NCI-H1092 treated with DMSO at 0.1 percent for 48 hours (cell line): ENCODE measurements at places on chromosomes 4 and X.

DNA sequence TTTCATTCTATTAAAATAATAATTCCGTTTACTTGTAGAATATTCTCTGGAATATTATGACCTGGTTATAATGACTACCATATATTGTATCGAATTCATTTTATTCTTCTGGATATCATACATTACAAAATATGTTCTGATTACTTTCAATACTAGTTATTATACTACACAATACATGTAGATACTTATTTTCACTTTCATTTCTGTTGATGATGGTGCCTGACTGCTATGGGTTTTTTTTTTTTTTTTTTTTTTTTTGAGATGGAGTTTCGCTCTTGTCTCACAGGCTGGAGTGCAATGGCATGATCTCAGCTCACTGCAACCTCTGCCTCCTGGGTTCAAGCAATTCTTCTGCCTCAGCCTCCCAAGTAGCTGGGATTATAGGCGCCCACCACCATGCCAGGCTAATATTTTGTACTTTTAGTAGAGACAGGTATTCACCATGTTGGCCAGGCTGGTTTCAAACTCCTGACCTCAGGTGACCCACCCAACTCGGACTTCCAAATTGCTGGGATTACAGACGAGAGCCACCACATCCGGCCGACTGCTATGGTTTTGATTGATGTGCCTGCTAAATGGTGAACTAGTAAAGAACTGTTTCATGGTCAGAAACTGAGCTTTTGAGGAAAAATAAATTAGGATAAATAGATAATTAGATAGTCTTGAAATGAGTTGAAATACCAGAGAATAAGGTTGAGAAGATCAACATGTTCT is 39.5 kb downstream of the PCDH10 start:
- no peak for DNase-seq

DNA sequence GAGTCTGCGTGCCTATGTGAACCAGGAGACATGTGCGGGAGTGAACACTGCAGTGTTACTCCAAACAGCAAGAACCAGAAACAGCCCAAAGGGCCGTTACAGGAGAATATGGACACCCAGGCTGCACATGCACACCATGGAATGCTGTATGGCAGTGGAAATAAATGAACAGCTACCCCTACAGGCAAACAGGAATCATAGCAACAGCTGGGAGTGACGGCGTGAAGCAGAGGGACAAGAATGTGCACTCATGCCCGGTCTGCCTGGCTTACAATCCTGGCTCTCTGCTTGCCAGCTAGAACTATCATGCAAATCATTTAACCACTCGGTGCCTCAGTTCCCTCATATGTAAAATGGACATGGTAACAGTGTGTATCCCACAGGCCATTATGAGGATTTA is 16.6 kb downstream of the GPKOW start:
- peak; percentile 5 for DNase-seq

DNA sequence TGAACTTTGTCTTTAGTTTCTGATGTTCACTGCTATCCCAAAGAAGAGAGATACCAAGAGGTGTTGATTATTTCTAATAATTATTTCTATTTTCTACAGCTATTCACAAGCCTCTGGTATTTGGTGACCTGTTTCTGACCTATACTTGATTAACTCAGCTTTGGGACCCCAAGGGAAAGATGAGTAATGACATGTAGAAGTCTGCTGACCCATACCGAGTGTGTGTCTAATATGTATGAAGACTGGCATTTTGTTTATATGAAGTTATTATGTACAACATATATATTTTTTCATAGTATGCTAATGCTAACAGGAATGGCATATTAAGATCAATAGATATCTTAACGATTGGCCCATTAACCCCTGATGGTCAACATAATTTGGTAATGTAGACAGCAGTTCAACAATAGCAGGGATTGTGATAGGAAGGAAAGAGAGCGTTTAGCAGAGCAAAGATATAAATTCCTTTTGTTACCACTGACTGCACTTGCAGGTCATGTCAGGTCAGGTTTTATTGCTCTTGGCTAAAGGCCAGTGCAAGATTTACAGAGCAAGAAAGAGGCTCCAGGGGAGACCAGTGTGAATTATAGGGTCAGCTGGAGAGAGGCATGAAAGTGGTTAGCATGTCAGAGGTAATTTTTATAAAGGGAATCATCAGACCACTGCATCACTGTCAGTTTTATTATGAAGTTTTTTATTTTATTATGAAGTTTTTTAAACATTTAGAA is 94.7 kb upstream of the DIPK2B start:
- peak; percentile 3 for DNase-seq

DNA sequence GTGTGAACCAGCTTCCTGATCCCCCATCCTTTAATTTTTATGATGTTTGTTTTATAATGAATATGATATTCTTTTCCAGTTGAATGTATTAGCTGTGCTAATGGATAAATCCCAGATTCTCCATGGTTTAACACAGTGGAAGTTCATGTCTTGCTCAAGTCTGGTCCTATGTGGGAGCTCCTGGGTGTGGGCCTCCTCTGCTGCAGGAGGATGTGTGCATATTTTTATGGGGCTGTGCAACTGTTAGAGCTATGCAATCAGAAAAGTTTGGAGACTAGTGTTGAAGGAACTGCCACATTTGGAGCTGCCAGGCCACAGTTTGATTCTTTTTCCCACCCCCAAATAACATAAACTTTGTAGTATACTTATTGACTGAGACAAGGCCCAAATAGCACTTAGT is 24.8 kb downstream of the MGST2 start:
- DNase-seq, result no peak

DNA sequence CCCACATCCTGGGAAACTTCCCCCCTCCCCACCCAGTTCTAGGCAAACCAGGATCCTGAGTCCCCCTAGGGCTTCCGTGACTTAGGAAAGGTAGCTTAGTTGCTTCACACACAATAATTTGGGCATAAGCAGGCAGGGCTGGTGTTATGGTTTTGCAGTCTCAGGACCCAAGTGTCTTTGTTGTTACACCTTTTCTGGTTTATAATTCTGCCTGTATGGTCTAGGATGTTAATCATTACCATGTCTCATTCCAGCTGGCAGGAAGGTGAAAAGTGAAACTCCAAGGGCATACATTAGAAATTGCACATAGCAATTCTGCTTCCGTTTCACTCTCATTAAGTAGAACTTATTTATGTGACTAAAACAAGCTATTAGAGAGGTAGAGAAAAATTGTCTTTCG is 16.8 kb downstream of the UGT8 start:
- DNase-seq, result no peak

DNA sequence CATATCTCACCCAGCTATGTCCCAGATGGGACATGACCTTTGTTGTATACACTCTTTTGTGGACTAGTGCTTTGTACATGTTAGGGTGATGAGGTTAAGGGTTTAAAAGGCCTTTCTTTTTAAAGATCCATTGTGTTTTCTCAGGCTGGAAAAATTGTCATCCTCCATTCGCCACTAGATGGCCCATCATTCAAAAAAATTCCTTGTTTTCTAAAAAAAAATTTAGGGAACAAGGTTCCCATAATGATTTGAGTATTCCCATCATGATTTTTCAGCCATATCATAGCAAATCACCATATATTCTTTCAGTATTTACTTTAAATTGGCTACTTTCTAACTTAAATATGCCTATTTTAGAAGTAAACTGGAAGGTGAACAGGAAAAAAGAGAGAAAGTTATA is 91.9 kb upstream of the TMEM164 start:
- DNase-seq, result peak; percentile 16

DNA sequence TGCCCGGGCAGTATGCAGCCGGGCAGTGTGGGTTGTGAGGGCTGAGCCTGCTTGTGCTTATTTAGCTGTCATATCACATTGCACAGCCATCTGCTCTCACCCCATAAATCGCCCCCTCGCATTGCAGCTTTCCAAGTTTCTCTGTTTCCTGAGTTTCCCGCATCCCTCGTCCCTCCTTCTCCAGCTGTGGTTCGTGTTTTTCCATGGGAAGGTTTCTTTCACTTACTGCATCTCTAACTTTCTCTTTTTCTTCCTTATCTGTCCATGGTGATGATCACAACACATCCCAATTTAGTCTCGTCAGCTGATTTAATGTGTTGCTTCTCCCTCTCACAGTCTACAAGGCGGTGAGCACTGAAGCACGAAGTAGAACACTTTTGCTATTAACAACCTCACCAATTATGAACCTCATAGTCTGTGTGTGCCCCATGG is 118.1 kb downstream of the ENPP6 start:
- DNase-seq, result peak; percentile 13

- no peak for DNase-seq
Measured at GRCh38 chrX:2692221-2693112, 1.4 kb downstream of the CD99 start.

DNA sequence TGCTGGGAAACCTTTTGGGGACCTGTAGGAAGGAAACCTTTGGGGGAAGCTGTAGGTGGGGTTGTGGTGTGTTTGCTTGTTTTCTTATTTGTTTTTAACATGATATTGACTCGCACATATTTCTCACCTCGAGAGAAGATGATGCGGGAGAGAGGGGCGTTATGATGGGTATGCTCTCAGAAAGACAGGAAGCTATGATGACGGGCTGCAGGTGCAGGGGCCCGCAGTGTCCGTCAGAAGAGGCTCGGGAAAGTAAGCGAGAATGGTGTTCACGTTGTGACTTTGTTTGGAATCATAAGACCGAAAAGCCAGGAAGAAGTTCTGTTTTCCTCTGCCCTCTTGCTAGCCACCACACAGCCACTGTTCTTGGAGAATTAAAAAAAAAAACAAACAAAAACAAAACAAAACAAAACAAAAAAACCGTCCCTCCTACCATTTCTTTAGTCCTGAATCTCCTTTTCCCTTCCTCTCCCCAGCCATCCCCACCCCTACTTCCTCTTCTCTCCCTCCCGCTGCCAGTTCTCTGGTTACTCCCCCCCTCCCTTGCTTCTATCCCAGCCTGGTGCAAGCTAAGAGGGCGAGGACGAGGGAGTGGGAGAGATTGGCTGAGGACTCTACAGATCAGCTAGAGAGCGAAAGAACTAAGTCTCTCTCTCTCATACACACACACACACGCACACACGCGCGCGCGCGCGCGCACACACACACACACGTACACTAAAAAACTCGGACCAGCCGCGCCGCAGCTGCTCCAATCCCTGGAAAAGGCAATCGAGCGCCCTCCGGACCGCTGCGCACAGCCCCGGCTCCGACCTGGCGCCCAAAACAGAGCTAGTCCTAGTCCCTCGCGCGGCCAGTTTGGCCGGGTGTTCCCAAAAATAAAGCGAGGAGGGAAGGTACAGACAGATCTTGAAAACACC is at the start of gene BMP3:
TSS of gene BMP3 (plus strand) at position 648 of the 920 bp plus-strand sequence. CDS start 577 bp downstream, outside the sequence.
- no peak for DNase-seq

GRCh38 chr4:125313989-125314667 is 627 bp upstream of the FAT4 start:
- DNase-seq, result no peak

DNA sequence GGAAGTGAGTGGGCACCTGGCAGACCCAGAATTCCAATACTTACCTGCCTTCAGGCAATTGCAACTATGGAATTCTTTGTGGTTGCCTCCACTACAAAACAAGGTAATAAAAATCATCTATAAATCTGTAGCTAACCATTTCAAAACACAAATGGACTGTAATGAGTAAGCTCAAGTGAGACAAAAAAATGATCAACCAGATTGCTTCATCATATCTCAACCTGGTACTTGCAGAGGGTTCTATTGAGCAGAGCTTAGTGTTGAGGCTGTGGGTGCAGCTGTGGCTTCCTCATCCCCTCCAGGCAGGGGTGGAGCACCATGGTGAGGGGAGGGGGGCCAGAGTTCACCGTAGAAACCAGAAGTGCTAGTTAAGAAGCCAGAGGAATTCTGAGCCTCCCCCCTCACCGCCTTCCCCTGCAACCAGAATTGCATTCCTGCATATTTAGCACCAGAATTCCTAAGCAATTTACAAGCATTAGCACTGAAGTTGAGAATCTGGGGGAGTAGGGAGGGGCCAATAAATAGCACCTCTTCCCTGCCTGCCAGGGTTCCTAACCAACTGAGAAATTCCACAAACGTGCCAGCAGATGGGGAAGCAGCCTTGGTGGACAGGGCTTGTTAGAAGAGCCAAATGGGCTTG is 11.5 kb downstream of the CTAG1A start:
- DNase-seq, result no peak

DNA sequence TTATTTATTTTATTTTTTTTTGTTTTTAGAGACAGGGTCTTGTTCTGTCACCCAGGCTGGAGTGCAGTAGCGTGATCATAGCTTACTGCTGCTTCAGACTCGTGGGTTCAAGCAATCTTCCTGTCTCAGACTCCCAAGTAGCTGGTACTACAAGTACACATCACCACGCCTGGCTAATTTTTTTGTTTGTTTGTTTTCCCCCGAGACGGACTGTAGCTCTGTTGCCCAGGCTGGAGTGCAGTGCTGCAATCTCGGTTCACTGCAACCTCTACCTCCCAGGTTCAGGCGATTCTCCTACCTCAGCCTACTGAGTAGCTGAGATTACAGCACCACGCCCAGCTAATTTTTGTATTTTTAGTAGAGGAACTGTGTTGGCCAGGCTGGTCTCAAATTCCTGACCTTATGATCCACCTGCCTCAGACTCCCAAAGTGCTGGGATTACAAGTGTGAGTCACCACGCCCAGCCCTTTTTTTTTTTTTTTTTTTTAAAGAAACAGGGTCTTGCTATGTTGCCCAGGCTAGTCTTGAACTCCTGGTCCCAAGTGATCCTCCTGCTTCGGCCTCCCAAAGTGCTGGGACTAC is 32.2 kb downstream of the COPS4 start:
- DNase-seq, result no peak

- DNase-seq, result no peak
Measured at GRCh38 chrX:20382518-20383297, 116.0 kb upstream of the RPS6KA3 start.

GRCh38 chr4:81215931-81216330 is 909 bp upstream of the PRKG2 start:
- no peak for DNase-seq

DNA sequence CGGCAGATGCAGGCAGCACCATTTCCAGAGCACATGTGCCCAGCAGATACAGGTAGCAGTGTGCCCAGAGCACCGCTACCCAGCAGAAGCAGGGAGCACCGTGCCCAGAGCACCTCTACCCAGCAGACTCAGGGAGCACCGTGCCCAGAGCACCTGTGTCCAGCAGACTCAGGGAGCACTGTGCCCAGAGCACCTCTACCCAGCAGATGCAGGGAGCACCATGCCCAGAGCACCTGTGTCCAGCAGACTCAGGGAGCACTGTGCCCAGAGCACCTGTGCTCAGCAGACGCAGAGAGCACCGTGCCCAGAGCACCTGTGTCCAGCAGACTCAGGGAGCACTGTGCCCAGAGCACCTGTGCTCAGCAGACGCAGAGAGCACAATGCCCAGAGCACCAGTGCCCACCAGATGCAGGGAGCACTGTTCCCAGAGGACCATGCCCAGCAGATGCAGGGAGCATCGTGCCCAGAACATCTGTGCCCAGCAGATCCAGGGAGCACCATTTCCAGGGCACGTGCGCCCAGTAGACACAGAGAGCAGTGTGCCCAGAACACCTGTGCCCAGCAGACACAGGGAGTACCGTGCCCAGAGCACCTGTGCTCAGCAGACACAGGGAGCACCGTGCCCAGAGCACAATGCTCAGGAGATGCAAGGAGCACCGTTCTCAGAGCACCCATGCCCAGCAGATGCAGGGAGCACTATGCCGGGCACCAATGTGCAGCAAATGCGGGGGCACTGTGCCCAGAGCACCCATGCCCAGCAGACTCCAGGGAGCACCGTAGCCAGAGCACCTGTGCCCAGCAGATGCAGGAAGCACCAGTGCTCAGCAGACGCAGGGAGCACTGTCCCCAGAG is 236.4 kb downstream of the DHRSX start:
- no peak for DNase-seq

- peak; percentile 4 for DNase-seq
Measured at GRCh38 chrX:33336783-33337182, 125.4 kb upstream of the DMD start.
